ENCODE measurements at places on chromosomes 11 and 22. TPM values are rescaled to one million over a fixed set of nuclear protein-coding genes. Genes with fewer than 3 reads are reported as not detected.

DNA sequence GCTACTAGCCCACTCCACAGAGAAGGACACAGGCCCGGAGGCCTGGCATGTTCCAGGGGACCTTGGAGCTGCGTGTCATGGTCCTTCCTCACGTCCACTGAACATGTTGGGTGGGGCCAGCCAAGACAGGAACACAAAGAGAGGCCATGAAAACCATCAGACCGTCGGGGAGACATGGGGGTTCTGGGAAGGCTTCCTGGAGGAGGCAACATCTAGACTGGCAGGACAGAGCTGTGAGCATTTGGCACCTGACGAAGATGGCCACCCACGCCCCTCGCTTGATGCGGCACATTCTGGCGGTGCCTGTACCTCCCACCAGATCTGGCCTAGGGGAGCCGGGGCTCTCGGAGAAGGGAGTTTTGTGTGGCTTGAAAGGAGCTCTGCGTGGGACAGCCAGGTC, 24.7 kb upstream of the ARHGAP8 start:
- H3K4me3 ChIP-seq: no peak overlapping the region
- H3K27me3 ChIP-seq: peaks cover 7% of the 10 kb centered on the region
- H3K4me1 ChIP-seq: peaks cover 2% of the 10 kb centered on the region
- no peak for DNase-seq
- H3K27ac ChIP-seq: no peak overlapping the region

DNA sequence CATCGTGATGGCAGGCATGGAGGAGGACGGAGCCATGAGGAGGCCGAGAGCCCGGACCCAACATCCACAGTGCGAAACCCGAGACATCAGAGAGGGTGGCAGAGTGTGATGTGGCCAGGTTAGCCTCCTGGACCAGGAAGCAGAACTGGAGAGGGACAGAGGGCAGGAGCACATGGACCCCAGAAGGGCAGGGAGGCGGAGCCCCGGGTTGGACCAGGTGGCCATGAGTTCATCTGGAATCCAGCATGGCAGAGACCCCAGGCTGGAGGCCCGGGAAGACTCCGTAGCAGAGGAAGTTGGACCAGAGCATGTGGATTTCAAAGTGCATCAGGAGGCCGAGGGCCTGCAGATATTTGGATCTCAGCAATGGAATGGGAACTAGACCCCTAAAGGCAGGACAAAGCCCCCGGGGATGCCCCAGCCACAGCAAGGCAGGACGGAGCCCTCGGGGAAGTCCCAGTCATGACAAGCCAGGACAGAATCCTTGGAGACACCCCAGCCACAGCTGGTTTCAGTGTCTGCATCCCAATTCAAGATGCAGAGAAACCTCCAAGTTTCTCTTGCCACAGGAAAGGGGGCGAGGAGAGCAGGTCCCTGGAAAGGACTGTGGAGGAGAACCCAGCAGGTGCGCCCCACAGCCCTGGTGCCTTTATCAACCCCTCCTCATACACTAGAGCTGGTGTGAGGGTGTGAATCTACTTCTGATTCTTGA, 1393.4 kb downstream of the BRD1 start:
- H3K36me3 ChIP-seq: peaks cover 18% of the 10 kb centered on the region
- H3K4me1 ChIP-seq: no peaks in the 10 kb centered on the region
- DNase-seq: no peak
- H3K4me3 ChIP-seq: no peak overlapping the region

DNA sequence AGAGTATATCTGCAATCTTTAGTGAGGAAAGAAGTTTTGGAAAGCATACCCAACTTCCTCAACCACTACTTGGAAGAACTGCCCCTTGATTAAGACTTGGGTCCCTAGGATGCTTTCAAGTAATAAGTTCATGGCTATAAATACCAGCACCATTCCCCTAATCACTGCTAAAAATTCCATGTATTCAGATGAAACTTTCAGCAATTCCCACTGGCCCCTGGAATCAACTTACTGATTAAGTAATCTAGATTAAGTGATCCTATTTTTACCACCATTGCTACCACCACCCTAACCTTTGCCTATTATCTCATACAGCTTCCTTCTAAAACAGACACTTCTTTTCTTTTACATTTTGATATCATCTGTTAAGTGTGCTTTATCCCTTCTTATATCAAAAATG, 10.5 kb downstream of the PICALM start:
- no peak overlapping the region for H3K27ac ChIP-seq
- no peak for DNase-seq
- no peaks in the 10 kb centered on the region for H3K36me3 ChIP-seq
- no peaks in the 10 kb centered on the region for H3K27me3 ChIP-seq
- H3K4me3 ChIP-seq: no peak overlapping the region

DNA sequence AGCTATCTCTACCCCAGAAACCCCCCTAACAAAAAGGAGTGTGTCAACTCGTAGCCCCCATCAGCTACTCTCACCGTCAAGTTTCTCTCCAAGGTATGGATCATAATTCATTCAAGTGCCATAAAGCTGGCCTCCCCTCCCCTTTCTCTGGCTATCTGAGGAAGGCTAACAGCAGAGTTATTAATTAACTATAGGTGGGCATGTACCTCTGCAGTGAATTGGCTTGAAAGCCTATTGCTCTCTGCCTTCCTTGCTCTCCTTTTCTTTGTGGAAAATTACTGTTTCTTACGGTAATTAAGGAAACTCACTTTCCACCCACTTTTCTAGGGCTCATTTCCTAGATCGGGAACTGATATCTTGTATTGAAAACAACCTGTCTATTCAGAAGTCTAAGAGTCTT, 14.1 kb downstream of the POLA2 start:
- DNase-seq: no peak
- H3K27me3 ChIP-seq: no peaks in the 10 kb centered on the region
- no peak overlapping the region for H3K27ac ChIP-seq
- H3K36me3 ChIP-seq: no peaks in the 10 kb centered on the region
- no peak overlapping the region for H3K4me3 ChIP-seq
- peaks cover 9% of the 10 kb centered on the region for H3K4me1 ChIP-seq

Gene GAL
- total RNA-seq: 37.6 TPM

Gene ELMOD1
- 0.81 TPM for total RNA-seq
